Transverse colon (tissue), 4 donors: ENCODE measurements at places on chromosomes 4 and X. TPM values are rescaled to one million over a fixed set of nuclear protein-coding genes. Genes with fewer than 3 reads are reported as not detected.

The PF4V1 gene
- not detected for total RNA-seq

The XAGE2 gene
- not detected for total RNA-seq

The MAGEA2B gene
- not detected for total RNA-seq

The PPA2 gene
- 46.2 TPM for total RNA-seq

The PAK3 gene
- total RNA-seq, result 0.75 TPM

The TSPAN5 gene
- 4.8 TPM for total RNA-seq

The P2RY8 gene
- 0.55 TPM for total RNA-seq

The ZAR1 gene
- not detected for total RNA-seq

The GPR143 gene
- not detected for total RNA-seq

The NUDT10 gene
- 1.3 TPM for total RNA-seq

The ANK2 gene
- total RNA-seq, result 13.7 TPM

The BEX5 gene
- total RNA-seq, result 1.5 TPM

The STS gene
- total RNA-seq, result 7.9 TPM

The KLHL13 gene
- 0.20 TPM for total RNA-seq

The USP17L28 gene
- not detected for total RNA-seq

The FGB gene
- total RNA-seq, result not detected

The HPGDS gene
- 3.5 TPM for total RNA-seq

The SSX3 gene
- not detected for total RNA-seq

The UCP1 gene
- total RNA-seq, result not detected

The UGT2B15 gene
- total RNA-seq, result 17.6 TPM

The CXCL1 gene
- total RNA-seq, result 1.00 TPM

The RBM47 gene
- total RNA-seq, result 273 TPM

The F8A2 gene
- total RNA-seq, result 2.1 TPM

The XAGE1A gene
- not detected for total RNA-seq

The ABCB7 gene
- total RNA-seq, result 92.8 TPM

The POF1B gene
- total RNA-seq, result 102 TPM

The TBC1D8B gene
- total RNA-seq, result 8.3 TPM

The RHOXF1 gene
- total RNA-seq, result not detected

The PLP2 gene
- 60.3 TPM for total RNA-seq

The UGT8 gene
- 41.0 TPM for total RNA-seq

The F8A3 gene
- total RNA-seq, result 15.2 TPM

The SYTL4 gene
- 39.0 TPM for total RNA-seq

The HS6ST2 gene
- total RNA-seq, result not detected

The NWD2 gene
- total RNA-seq, result not detected

The ODAPH gene
- total RNA-seq, result not detected

The GAB3 gene
- 2.0 TPM for total RNA-seq

The GRXCR1 gene
- total RNA-seq, result not detected

The HMX1 gene
- not detected for total RNA-seq

The PPP1R2C gene
- not detected for total RNA-seq

The PLP1 gene
- 3.8 TPM for total RNA-seq

The TRMT44 gene
- 38.2 TPM for total RNA-seq

The CDKL2 gene
- 7.6 TPM for total RNA-seq

The FAM193A gene
- 40.4 TPM for total RNA-seq

The GATA1 gene
- total RNA-seq, result not detected
